Esophagus squamous epithelium (tissue), 5 donors: ENCODE measurements at places on chromosomes 6 and 20.

GRCh38 chr6:28764014-28764723 is 159.6 kb downstream of the TRIM27 start:
- DNase-seq, result no peak

DNA sequence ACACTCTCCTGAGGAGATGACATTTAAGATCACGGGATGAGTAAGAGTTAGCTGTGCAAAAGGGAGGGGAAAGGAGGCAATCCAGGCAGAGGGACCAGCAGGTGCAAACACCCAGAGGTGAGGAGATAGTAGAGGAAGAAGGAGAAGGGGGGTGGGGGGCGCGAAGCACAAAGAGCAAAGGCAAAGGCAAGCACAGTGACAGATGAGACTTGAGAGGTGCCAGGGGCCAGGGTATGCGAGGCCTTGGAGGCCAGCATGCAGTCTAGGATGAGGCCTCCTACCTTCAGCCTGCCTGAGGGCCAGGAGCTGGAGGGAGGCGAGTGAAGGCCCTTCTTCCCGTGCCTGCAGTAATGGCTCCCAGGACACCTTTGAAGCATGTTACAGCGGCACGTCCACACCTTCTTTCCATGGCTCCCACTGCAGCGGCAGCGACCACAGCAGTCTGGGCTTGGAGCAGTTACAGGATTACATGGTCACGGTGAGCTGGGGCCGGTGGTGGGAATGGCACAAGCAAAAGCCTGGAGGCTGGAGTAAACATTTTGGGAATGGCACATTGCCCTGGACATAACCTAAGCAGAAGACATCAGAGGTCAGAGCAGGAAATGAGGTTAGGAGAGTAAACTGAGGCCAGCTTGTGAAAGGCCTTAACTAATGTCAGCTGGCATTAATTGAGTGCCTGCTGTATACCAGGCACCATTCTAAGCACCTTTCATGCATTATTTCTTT is 18.6 kb downstream of the CCM2L start:
- DNase-seq, result no peak

- no peak for DNase-seq
Measured at GRCh38 chr20:10603971-10604864, 69.6 kb downstream of the JAG1 start.

DNA sequence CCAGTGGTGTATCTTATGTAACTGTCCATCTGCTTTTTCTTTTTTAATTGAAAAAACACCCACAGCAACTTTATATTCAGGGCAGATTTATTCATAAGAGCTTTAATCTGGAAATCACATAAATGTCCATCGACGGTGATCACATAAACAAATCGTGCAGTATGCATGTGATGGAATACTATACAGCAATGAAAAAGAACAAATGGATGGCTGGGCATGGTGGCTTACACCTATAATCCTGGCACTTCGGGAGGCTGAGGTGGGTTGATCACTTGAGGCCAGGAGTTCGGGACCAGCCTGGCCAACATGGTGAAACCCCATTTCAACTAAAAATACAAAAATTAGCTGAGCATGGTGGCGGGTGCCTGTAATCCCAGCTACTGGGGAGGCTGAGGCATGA is 39.1 kb downstream of the VSTM2L start:
- no peak for DNase-seq

DNA sequence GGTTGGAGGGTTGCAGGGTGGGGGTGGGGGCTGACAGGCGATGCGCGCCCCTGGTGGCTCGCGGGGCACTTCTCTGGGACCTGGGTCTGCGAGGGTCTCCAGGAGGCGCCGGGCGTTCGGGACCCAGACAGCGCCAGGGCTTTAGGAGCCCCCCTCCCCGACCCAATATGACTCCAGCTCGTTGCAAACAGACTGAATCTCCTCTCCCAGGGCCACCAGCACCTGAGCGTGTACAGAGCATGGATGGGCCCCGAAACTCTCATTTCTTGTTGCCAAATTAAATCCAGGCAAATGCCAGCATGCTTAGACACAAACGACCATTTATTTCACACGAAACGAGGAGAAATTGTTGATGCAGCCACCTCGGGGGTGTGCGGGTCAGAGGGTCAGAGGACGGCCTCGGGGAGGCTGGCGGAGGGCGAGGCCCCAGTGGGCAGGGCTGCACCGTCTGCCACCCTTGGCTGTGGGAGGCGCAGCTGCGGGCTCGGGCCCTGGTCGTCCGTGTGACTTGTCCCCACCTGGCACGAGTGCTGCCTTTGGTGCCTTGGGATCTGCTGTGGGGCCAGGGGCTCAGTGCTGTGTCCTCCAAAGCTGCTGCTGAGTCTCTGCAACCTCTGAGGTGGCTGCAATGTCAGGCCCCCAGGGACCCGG is 20.9 kb upstream of the GATA5 start:
- no peak for DNase-seq
